ENCODE measurements at places on chromosomes 6 and 20.

DNA sequence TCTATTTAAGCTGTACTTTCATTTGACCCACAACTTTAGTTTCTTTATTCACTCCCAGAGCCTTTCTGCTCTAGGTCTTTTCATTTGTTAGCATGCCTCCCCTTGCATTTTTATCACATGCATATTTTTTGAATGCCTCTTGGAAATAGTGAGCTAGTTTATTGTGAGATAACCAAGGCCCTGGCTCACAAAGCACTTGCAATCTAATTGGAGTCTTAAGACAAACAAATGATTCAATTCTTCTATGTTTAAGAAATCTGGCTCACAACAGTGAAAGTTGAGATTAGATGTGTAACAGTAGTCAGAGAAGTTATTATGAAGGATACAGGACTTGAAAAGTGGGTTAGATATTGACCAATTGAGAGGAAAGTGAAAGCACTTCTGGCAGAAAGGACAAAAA, 173.4 kb downstream of the MOXD1 start:
- DNase-seq: no peak

- no peak for DNase-seq
These were observed 437.6 kb downstream of the PRKN start for GRCh38 chr6:162289972-162290371.

- DNase-seq: no peak
These were observed 108.8 kb downstream of the PPP1R14C start for GRCh38 chr6:150251566-150252186.

DNA sequence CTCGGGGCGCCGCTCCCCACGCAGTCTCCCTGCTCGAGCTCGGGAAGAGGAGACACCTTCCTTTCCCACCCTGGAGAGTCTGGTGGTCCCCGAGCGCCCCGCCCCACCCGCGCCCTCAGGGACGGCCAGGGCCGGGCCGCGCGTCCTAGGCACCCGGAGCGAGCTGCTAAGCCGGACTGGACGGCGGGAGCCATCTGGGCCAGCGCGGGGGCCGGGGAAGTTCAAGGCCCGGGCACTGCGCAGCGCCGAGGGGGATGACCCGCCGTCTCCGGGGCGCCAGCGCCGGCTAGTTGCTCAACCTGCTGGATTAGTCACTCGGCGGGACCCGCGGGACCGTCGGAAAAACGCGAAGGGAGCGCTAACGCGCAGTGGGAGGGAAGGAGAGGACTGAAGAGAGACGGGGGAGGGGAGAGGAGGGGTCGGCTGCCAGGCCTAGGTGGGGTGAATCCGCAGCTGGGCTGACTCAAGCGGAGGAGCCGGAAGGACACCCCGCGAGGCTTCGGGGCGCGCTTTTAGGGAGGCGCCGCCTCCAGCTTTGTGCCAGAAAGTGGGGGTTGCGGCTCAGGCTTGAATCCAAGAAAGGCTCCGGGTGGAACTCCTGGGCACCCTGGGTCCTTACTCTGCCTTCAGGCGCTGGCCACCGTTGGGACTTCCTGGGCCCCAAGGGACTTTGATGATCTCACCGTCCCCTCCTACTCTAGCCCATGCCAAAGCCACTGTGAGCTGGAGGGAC, 75.7 kb upstream of the FOXP4 start:
- no peak for DNase-seq

GRCh38 chr6:31529329-31530150, 778 bp downstream of the MCCD1 start:
- DNase-seq: no peak

DNA sequence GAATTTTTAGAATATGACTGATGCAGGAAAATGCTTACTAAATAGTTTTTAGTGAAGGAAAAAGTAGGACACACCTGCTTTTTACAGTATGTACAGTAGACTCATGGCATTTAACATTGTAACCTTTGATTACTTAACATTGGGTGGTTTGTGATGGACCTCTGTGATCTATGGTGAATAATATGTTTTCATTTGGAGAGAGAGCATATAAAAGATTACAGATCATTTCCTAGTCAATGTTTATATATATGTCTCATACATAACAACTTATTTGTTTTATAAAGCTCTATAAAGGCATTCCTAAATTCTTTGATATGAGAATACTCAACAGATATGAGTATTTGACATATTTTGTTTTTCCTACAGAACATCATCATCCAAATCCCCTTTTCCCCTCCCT, 129.3 kb upstream of the PDE7B start:
- no peak for DNase-seq

- no peak for DNase-seq
These were observed 338.9 kb downstream of the ESR1 start for GRCh38 chr6:152146385-152146784.

- no peak for DNase-seq
These were observed 101.2 kb upstream of the TIAM2 start for GRCh38 chr6:154893917-154894316.

GRCh38 chr6:141056945-141057625, 1075.6 kb upstream of the GJE1 start:
- no peak for DNase-seq

- DNase-seq: no peak
These were observed 3.4 kb upstream of the ANGPT4 start for GRCh38 chr20:919491-919916.

GRCh38 chr6:169839493-169839892, 88.1 kb downstream of the ERMARD start:
- DNase-seq: no peak

All from effector memory CD8-positive, alpha-beta T cell (primary cell).